ENCODE measurements at places on chromosomes 11 and 22.

- H3K4me1 ChIP-seq, result peaks cover 39% of the 10 kb centered on the region
- no peak overlapping the region for H3K27ac ChIP-seq
- H3K4me3 ChIP-seq, result no peak overlapping the region
- H3K36me3 ChIP-seq, result peaks cover 25% of the 10 kb centered on the region
- DNase-seq, result no peak
Observed at GRCh38 chr11:61349189-61349751, 12.4 kb downstream of the CYB561A3 start.

DNA sequence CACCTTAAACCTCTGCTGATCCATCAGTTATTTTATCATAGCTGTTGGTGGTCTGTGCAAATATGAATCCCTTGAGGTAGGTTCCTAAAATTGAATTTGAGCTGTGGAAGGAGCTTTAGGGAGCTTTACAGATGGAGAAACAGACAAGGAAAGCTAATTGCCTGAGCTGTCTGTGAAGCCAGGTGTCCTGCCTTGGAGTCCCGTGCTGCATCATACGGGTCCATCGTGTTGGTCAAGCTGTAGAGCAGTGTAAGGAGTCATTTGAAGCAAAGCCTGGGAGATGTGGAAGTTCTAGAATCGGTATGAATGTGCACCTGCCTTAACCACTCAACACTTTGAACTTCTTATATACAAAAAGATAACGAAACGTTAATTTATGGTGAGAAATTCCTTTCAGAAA, 1.0 kb downstream of the POLA2 start:
- H3K4me1 ChIP-seq, result peaks cover 19% of the 10 kb centered on the region
- no peaks in the 10 kb centered on the region for H3K27me3 ChIP-seq
- H3K36me3 ChIP-seq, result peaks cover 11% of the 10 kb centered on the region
- H3K4me3 ChIP-seq, result peak overlapping the region; percentile 74

DNA sequence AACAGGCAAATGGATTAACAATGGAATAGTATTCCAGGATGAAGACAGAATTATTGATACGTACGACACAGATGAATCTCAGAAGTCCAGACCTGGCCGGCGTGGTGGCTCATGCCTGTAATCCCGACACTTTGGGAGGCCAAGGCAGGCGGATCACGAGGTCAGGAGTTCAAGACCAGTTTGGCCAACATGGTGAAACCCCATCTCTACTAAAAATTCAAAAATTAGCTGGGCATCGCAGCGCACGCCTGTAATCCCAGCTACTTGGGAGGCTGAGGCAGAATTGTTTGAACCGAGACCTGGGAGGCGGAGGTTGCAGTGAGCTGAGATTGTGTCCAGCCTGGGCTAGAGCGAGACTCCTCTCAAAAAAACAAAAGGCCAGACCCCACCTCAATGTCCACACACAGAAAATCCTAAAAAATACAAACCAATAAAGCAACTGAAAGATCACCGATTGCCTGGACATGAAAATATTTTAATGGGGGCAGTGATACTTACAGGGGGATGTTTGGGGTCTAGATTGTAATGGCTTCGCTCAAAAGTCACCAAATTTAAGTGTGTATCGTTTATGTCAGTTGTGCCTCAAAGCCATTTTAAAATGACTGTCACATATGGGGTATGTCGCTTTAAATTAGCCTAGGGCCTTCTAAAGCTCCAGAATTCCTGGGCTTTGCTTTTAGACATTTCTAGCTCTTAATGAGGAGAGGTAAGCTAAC, 3.8 kb downstream of the RPS25 start:
- no peak overlapping the region for H3K4me3 ChIP-seq
- H3K27ac ChIP-seq, result peak overlapping the region; percentile 73
- no peak for DNase-seq
- no peaks in the 10 kb centered on the region for H3K27me3 ChIP-seq

DNA sequence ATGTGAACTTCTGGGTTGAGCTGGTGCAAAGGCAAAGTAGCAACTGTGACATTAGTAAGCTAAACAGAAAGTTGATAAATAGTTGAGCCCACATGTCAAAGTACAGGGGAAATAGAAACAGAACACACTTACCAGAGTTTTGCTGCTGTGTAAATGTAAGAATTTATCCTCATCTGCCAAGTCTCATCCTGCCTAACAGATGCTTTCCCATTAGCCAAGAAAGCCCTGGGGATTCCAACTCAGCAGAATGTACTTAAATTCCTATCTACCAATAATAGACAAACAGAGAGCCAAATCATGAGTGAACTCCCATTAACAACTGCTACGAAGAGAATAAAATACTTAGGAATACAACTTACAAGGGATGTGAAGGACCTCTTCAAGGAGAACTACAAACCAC, 7.3 kb upstream of the OR51A2 start:
- H3K4me1 ChIP-seq, result no peaks in the 10 kb centered on the region
- DNase-seq, result no peak
- no peak overlapping the region for H3K27ac ChIP-seq
- no peaks in the 10 kb centered on the region for H3K36me3 ChIP-seq
- no peak overlapping the region for H3K4me3 ChIP-seq
- no peaks in the 10 kb centered on the region for H3K27me3 ChIP-seq

- no peaks in the 10 kb centered on the region for H3K4me1 ChIP-seq
- no peak overlapping the region for H3K4me3 ChIP-seq
- H3K27me3 ChIP-seq, result peaks cover 9% of the 10 kb centered on the region
- no peak for DNase-seq
- H3K36me3 ChIP-seq, result peaks cover 2% of the 10 kb centered on the region
Observed at GRCh38 chr11:116199182-116199581, 573.6 kb downstream of the BUD13 start.

Measured in memory B cell (primary cell).